ENCODE measurements at places on chromosomes 3 and 15.
A peak's percentile ranks its signal among the peaks of the same experiment; 100 is the strongest.

DNA sequence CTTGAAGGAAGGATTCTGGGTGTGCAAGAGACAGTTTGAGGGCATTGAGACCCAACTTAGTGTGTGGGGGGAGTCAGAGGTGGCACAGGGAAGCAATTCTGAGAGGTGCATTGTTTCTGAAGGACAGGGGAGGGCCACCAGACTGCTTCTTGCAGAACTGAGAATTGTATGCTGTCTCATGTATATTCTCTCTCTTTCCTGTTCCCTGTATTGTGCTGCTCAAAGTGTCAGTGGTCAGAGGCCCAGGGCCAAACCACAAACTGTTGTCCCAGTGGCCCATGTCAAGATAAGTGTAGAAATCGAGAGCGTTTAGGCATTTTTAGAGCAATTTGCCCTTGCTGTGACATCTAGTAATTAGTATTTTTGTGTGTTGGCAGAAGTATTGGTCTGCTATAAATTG is 567.1 kb downstream of the EDEM1 start:
- no peak for DNase-seq

DNA sequence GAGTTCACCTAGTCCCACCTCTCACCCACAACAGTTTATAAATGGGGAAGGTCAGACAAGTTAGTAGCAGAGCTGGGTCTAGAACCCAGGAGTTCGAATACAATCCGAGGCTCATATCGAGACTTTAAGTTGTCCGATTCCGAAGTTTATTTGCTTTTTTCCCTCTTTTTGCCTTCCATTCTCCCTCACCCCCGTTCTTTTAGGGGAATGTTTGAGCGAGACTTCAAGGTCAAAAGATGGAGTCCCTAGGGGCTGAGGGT is 7.3 kb downstream of the BCL6 start:
- no peak for DNase-seq

DNA sequence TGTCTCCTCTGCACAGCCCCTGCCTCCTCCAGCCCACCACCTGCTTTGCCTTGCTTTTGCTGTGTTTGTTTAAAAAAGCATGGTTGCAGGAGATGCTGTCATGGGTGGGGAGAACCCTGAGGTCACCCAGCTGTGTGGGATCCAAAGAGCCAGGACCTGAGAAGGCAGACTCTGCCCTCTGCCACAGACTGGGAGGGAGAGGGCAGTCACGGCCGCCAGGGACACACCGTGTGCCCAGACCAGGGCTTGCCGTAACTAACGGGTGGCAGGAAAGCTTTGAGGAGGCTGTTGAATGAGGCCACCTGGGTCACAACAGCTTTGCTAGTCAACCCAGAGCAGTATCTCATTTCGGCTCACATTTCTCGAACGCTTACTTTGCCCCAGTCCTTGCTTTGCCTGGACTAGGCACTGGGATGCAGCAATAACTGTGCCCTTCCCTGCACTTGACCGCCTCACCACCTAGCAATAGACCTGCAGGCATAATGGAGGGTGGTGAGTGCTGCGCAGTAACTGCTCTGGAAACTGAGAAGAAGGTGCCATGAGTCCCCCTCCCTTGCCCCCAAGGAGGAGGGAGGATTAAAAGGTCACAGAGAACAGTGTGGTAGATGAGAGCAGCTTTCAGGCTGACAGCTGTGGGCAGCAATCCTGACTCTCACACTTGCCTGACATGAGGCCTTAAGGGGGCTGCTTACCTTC is 55.0 kb upstream of the CTDSPL start:
- DNase-seq, result no peak

- DNase-seq, result no peak
These were observed 53.0 kb downstream of the CYP19A1 start for GRCh38 chr15:51285399-51285798.

- DNase-seq, result no peak
These were observed 671.5 kb upstream of the GRM7 start for GRCh38 chr3:6189384-6189783.

- no peak for DNase-seq
These were observed 485.0 kb upstream of the ATP11B start for GRCh38 chr3:182308328-182308727.

- DNase-seq, result no peak
These were observed 10.5 kb upstream of the BUB1B start for GRCh38 chr15:40150163-40150925.

- DNase-seq, result no peak
These were observed 697 bp upstream of the RAB5A start for GRCh38 chr3:19945969-19946831.

GRCh38 chr15:99014803-99015697 is 7.5 kb upstream of the PGPEP1L start:
- peak; percentile 80 for DNase-seq

GRCh38 chr3:188319569-188319968 is 165.6 kb downstream of the LPP start:
- no peak for DNase-seq

GRCh38 chr3:8665407-8665896 is 20.9 kb upstream of the SSUH2 start:
- DNase-seq, result no peak

DNA sequence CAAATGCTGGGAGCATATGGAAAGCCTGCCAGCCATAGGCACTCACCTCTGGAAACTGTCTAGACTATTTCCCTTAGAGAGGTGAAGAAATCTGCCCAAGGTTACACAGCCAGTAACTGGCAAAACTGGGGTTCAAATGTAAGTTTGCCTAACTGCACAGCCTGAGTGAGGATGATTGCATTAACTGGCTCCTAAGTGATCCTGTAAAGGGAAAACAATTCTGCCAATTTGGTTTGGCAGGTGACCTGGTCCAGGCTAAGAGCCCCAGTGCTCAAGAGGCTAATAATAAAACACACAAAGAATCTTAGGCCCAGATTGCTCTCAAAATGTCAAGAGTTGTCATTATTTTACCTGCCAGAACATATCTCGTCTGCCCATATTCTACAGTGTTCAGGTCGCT is 43.9 kb upstream of the SPRED1 start:
- no peak for DNase-seq

GRCh38 chr3:53633197-53633787 is 138.9 kb downstream of the CACNA1D start:
- DNase-seq, result no peak

Measured in sigmoid colon (tissue), 7 donors.